Stomach (tissue), 19 donors: ENCODE measurements at places on chromosomes 2 and 18. TPM values are rescaled to one million over a fixed set of nuclear protein-coding genes. Genes with fewer than 3 reads are reported as not detected.

- DNase-seq: peak; percentile 39
These were observed 567 bp downstream of the TMEM200C start for GRCh38 chr18:5894611-5895298.

GRCh38 chr18:63145851-63146555 is 173.6 kb downstream of the BCL2 start:
- DNase-seq: peak; percentile 51

DNA sequence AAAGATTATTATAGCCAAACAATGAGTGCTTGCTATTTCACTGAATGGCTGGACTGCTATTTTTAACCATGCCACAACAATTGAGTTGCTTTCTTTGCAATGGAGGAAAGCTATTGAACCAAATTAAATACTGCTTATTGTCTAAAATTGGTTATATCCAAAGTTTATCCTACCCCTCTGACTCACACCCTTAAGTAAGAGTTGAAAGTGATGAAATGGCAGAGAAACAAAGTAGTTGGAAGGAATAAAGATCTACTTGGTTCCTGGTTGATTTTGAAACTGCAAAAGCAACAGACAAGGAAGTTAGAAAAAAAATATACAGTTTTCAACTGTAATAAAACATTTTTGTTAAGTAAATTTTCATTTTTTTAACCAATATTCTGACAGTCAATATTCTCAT is 47.5 kb downstream of the EML4 start:
- no peak for DNase-seq

Gene MYO5B
- 18.7 TPM for total RNA-seq

Gene PPP3R1
- total RNA-seq: 24.5 TPM

Gene EDAR
- total RNA-seq: not detected

Gene PNPT1
- total RNA-seq: 38.4 TPM

Gene MTA3
- 65.9 TPM for total RNA-seq

GRCh38 chr18:39935598-39935997 is 2019.4 kb upstream of the PIK3C3 start:
- no peak for DNase-seq

GRCh38 chr2:17628349-17629261 is 88.1 kb downstream of the VSNL1 start:
- DNase-seq: no peak

DNA sequence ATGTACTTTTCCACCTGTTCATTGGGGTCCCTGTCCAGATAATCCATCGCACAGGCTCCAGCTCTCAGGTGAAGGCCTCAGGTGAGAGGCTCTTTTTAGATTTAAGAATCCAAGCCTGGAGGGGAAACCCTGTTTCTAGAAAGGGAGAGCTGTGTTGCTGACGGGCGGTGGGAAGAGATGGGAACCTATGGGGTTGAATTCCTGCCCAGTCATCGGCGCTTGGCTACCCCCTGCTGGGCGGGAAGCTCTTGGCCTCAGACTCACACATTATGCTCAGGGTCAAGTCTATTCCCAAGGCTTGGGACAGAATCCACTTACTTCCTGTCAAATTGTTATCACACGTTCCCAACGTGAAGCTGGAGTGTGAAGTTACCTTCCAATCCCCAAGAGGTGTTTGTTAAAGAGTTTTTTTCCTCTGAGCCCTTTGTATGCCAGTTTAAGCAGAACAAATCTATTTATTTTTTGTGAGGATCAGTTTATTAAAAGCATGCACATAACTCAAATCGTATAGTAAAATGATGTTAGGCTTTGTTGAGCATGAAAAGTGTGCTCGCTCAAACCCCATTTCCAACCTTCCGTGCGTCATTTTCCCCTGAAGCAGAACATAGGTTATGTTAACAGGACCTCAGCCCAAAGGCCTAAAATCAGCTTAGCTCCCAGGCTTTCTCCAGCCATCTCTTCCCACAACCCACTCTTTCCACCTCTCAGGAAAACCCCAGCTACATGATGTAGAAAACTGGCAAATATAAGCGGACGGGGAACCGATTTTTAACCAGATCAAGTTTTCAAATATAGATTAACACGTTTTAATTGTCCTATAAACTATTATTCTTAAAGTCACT is 181.7 kb upstream of the ETAA1 start:
- peak; percentile 93 for DNase-seq

- no peak for DNase-seq
These were observed 32.6 kb downstream of the MYL12B start for GRCh38 chr18:3294435-3295080.

Gene IKZF2
- total RNA-seq: 0.87 TPM

Gene HOXD4
- not detected for total RNA-seq

GRCh38 chr2:204354442-204354856 is 190.8 kb upstream of the PARD3B start:
- DNase-seq: no peak

Gene ST3GAL5
- total RNA-seq: 27.8 TPM

Gene RPS27A
- total RNA-seq: 835 TPM

Gene MOCOS
- total RNA-seq: 1.0 TPM

Gene UPP2
- total RNA-seq: not detected

Gene MSTN
- not detected for total RNA-seq

Gene SPEG
- total RNA-seq: 106 TPM

GRCh38 chr2:14632133-14632936 is at the start of gene LRATD1:
LRATD1 (plus strand) TSS chr2:14632717; CDS start chr2:14633980, 1,263 bp downstream.
- peak; percentile 94 for DNase-seq

Gene LINC00305
- total RNA-seq: not detected

DNA sequence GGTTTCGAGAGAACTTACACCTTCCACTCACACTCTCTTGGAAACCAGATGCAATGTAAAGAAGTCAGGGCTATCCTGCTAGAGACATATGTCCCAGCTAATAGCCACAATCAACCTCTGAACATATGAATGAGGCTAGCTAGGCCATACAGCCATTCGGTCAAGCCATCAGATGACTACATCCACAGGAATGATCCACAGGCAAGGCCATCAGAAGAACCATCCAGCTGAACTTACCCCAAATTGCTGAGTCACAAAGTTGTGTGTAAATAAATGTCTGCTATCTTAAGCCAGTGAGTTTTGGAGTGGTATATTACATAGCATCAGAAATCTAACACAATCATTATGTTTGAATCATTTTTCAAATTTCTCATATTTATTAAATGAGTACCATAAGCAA is 5.2 kb upstream of the SPAST start:
- DNase-seq: no peak

Gene FAHD2B
- not detected for total RNA-seq

- no peak for DNase-seq
These were observed 946.5 kb upstream of the FAM98A start for GRCh38 chr2:34545486-34546136.

DNA sequence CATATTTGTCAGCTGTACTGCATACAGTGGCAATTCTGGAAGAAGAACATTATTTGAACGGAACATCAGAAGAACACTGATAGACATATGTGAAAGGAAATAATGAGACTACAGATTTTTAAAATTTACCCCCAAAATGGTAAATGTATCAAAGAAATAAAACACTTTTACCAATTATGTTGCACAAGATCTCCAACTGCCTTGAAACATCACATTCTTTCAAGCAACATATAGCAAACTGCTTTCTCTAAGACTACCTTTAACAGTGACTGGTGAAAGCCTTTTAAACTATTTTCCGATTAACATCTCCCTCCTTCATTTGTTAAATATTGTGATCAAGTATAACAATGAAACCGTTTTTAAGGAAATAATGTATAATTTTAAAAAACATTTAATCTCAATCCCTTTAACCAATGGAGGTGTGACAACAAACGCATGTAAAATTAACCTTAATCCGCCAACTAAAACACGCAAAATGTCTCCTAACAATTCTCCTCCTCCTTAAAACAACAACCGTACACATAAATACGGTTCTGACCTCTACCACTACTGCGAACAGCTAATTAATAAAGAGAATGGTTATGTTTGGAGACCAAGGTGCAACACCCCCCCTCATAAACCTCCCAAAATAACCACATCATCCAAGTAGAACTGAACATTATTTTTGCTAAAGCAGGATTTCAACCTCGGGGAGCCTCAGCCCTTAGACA is 2.4 kb downstream of the FBXO11 start:
- no peak for DNase-seq

GRCh38 chr18:2897448-2898185 is 50.8 kb downstream of the EMILIN2 start:
- no peak for DNase-seq

Gene KLHL30
- total RNA-seq: not detected

- no peak for DNase-seq
These were observed 87.8 kb upstream of the TMEM17 start for GRCh38 chr2:62593825-62594224.

Gene TUBA3E
- total RNA-seq: not detected

Gene GCA
- total RNA-seq: 239 TPM

- peak; percentile 8 for DNase-seq
These were observed 363.6 kb upstream of the HS6ST1 start for GRCh38 chr2:128682266-128682665.

Gene NT5DC4
- not detected for total RNA-seq

DNA sequence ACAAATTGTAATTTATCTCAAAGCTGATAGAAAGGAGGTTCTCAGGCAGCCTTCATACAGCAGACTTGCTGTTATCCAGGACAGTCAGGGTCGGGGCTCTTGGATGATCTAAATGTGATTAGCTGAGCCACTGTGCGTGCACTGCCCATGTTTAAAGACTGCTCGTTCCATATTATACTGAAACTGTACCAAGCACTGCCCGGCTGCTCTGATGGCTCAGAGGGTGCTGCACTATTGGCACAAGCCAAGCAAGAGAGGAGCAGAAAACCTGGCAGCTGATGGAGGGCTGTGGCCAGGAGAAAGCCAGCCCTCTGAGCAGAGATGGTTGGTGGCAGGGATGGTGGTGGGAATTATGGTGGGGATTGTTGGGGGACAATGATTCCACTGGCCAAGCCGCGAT is 63.4 kb downstream of the COL6A3 start:
- no peak for DNase-seq

GRCh38 chr2:219598308-219599078 is 836 bp downstream of the STK11IP start:
- no peak for DNase-seq

Gene SCYGR4
- total RNA-seq: not detected

Gene C2orf66
- total RNA-seq: not detected

DNA sequence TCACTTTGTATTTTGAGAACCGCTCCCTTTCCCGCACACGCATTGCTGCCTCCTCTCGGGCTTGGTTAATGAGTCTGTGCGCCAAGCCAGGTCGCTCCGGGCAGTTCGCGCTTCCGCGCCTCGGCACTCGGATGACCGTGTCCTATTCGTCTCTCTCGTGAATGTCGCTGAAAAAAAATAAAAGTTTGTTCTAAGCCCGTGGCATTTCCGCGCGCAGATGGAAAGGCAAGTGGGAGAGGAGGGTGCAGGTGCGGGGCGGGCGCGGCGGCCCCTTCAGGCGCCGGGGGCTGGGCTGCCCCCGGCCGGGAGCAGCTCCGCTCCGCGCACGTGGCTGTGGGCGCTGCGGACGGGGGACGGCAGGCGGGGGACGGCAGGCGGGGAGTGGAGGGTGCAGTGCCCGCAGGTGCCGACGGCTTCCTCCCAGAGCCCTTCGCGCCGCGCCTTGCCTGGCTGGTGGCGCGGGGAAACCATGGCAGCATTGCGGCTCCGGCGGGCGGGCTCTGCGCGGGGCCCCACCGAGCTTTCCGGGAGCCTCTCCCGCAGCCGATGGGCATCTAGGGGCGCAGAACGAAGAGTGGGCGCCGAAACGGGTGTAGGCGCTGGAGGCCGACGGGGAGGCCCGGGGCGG is 159.6 kb upstream of the SIX2 start:
- peak; percentile 55 for DNase-seq

Gene RAPGEF4
- total RNA-seq: 13.6 TPM

Gene CAPN14
- not detected for total RNA-seq

- no peak for DNase-seq
These were observed 7.6 kb downstream of the ADRA2B start for GRCh38 chr2:96108541-96109360.

- peak; percentile 82 for DNase-seq
These were observed 2.1 kb upstream of the CXCR1 start for GRCh38 chr2:218168635-218169462.

Gene LIPG
- 4.0 TPM for total RNA-seq

Gene AMER3
- not detected for total RNA-seq

GRCh38 chr2:64485961-64486360 is 32.0 kb downstream of the LGALSL start:
- no peak for DNase-seq

DNA sequence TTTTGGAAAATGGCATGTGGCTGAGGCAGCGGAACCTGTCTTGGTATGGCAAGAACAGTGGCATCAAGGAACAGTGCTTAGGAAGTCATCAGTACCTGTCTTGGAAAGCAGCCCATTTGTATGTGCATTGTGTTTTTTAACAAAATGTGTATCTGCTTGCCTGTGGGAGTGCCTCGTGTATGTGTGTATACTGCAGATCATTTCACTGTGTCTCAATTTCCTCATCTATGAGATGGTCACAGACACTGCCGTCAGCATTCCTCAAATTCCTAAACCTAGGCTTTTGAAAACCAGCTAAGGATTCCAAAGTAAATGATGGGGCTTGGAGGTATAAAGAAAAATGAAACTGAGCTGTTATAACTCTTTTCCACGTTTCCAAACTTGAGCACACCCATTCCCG is 441.3 kb downstream of the RND3 start:
- no peak for DNase-seq

- DNase-seq: peak; percentile 90
These were observed 707 bp upstream of the DGUOK start for GRCh38 chr2:73925853-73926492.

- no peak for DNase-seq
These were observed 137.1 kb upstream of the TACR1 start for GRCh38 chr2:75336451-75336850.

GRCh38 chr2:237529452-237530402 is 36.6 kb upstream of the PRLH start:
- DNase-seq: no peak

DNA sequence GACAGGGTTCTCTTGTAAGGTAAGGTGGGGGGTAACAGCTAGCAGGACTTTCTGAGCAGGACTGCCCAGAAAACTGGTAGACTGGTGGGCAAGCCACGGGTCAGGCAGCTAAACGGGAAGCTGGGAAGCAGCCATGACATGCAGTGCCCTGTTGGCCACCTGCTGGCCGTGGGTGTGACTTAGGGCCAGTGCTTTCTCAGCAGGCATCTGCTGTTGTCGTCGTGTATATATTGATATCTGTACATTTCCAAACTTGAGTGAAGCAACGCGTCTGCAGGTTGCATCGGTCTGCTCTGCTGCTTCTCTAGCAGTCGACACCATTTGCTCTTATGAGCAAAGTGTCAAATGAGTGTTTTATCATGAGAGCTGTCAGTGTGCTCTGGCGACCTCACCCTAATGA is 31.0 kb downstream of the COA5 start:
- DNase-seq: no peak

Gene SPATA3
- total RNA-seq: not detected

Gene L3MBTL4
- 11.6 TPM for total RNA-seq

DNA sequence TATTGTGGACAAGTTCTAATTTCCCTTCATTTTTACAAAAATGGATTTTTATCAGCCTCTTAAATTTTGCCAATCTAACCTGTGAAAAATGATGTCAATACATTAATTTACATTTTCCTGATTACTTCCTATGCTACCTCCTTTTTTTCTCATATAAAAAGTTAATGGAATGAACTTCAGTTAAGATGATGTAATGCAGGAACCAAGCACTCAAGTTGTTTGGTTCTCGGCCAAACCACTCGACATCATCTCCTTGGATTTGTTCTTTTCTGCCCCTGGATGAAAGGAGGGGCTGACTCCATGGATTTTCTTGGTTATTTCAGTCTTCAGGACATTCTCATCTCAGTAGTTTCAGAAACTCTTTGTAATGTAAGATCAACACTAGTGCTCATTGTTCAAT is 253.1 kb upstream of the NXPH2 start:
- no peak for DNase-seq
